ENCODE measurements at places on chromosomes 12 and 14.

DNA sequence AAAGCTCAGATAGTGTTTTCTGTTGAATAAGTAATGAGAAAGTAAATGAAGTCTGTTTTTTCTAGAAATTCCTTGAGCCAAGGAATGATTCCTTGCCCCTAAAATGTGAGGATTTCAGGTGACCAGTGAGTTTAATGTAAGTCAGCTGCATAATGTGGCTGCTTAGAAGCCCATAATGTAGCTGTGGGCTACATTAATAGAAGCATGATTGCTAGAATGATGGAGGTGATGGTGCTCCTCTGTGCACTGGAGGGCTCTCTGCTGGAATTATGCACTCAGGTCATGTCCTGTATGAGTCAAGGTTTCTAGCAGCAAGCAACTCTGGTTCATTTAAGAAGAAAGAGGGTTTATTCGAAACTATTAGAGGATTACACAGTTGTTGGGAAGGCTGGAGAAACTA is 19.6 kb upstream of the PWP1 start:
- DNase-seq: no peak

GRCh38 chr12:5771756-5772155 is 173.3 kb downstream of the ANO2 start:
- DNase-seq: no peak

- no peak for DNase-seq
These were observed 190.7 kb upstream of the CCND2 start for GRCh38 chr12:4082809-4083403.

- no peak for DNase-seq
These were observed 87.2 kb downstream of the ZFC3H1 start for GRCh38 chr12:71576496-71576895.

DNA sequence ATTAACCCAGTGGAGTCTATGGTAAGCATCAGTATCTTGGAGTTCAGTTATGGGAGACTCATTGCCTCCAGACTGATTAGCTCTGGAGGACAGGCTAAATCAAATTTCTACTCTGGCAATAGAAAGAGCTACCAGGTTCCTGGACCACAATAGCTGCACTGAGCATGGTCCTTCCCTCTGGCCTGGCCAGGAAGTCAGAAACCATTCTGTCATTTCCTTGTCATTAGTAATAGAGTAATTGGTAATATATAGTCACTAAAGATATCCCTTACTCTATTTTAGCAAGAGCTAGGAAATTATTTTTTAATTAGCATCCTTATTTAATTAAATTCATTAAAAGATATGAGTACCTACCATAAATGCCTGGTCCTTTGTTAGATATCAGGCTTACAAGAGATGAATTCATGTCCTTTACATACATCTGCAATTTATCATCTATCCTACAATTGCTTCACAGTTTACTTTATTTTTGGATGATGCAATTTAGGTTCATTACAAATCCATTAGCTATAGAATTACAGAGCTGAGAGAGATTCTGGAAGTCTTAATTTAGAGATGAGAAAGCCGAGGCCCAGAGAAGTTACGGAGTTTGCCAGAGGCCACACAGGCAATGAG is 23.7 kb upstream of the TDRD9 start:
- DNase-seq: no peak

GRCh38 chr12:56188131-56188777 is 1.0 kb downstream of the SMARCC2 start:
- no peak for DNase-seq

GRCh38 chr12:19988459-19988873 is 379.9 kb upstream of the PDE3A start:
- no peak for DNase-seq
